ENCODE measurements at places on chromosomes 12 and 14.
A peak's percentile ranks its signal among the peaks of the same experiment; 100 is the strongest.

GRCh38 chr12:127194176-127194575 is 1072.8 kb upstream of the TMEM132C start:
- no peak for DNase-seq

DNA sequence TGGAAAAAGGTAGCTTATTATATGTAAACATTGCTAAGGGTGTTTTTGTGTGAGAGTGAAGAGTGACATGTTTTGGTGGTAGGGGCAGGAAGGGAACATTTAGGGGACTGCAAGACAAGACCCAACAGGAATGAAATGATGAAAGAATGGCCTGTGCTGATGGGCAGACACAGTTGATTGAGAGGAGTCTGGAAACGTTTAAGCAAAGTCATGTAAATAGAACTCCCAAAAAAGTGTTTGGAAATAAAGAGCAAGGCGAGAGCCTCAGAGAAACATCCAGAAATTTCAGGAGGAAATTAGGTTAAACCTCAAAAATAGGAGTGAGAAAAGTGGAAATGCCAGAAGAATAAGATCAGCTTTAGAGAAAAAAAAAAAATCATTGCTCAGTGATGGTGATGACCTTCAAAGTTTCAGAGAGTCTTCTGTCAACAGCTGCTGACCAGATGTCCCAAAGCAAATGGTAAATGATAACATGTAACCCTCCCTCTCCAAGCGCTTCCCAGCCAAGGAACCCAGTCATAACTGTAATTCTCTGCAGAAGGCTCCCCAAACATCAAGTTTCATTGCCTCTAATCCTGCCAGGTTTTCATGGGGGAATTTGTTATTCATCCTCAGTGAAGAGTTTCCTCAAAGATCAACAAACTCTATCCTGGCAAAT is 223.2 kb upstream of the FAR2 start:
- DNase-seq: no peak

GRCh38 chr14:92584816-92585215 is 71.2 kb downstream of the RIN3 start:
- no peak for DNase-seq

- no peak for DNase-seq
Measured at GRCh38 chr14:83975435-83975834, 1554.5 kb upstream of the FLRT2 start.

DNA sequence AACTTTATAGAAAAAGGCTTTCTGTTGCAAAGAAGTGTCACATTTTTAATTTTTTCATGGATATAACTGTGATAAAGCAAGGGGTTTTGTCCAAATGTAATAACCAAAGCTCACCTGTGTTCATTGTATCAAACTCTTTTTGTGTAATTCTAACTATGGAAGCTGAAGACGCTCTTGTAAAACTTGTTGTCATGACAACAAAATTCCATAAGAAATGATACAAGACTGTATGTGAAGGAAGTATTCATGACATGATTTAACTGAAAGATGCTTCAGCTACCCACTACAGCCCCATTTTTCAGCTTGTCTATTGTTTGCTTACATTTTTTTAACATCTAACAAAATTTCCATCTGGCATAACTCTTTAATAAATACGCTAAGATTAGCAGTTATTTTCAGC is 360.9 kb downstream of the KCNH5 start:
- no peak for DNase-seq

DNA sequence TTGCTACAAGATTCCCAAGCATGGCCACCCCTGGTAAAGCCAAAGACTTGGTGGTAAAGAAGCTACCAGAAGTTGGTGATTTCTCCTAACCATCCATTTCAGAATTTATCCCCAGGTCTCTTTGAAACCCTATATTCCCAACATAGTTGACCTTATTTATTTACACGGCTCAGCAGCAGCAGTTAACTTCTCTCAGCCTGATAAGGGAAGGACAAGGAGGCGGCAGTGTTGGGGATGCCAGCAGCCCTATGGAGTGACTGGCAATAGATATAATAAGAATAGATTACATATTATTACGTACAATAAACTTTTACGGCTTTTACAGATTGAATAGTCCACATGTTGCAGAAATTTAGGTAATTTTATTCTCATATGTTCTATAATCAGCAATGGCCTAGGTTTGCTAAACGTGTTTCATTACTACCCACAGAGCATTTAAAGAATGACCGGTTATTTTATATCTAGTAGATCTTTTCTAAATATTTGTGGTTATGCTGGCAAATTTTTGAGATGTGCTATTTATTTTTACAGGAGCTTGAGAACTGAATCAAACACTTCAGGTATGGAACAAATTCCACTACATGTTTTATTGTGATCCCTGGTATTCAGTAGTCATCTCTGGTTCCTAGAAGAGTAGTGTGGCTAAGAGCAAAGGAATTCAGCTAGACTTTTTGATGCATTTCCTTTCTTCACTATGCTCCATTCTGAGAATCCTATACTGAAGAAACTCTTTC is 19.8 kb upstream of the PALS1 start:
- DNase-seq: no peak

DNA sequence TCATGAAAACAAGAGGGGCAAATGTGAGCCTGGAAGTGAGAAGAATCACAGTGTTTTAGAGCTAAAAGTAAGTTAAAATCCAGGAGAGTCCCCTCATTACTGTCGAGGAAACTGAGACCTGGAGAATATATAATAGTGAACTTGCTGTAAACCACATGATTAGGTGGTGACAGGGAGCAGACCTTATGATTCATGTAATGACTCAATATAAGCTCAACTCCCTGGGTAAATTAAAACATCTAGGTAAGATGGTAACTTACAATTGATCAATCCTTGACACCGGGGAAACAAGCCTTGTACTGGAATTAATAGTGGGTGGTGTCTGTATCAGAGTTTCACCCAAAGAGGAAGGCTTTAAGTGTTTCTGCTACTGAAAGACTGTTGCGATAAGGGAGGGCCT is 269.3 kb downstream of the SNAPC1 start:
- DNase-seq: no peak

DNA sequence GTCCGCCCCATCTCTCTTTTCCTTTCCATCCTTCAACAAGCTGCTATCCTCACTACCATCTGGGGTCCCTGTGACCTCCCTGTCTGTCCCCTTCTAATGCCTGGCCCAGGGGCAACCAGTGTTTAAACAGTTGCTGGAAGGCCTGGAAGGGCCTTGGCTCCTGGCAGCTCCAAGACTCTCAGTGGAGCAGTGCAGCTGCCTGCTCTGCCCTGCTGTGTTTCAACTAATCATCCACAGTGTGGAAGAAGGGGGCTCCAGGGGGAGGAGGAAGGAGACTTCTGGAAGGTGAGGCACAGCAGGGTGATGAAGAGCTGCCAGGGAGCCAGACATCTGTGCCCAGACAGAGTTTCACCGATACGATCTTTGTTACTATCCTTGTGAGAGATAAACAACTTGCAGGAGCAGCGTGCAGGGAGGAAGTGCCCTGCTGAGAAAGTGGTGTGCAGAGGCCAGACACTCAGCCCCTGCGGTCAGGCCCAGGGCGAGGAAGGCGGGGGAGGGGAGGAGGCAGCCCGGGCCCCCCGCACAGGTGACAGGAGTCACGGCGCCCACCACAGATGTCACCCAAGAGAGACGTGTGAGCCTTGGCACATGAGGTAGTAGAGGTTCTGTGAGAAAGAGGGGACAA is 1061.8 kb downstream of the BCL11B start:
- DNase-seq: peak; percentile 64

DNA sequence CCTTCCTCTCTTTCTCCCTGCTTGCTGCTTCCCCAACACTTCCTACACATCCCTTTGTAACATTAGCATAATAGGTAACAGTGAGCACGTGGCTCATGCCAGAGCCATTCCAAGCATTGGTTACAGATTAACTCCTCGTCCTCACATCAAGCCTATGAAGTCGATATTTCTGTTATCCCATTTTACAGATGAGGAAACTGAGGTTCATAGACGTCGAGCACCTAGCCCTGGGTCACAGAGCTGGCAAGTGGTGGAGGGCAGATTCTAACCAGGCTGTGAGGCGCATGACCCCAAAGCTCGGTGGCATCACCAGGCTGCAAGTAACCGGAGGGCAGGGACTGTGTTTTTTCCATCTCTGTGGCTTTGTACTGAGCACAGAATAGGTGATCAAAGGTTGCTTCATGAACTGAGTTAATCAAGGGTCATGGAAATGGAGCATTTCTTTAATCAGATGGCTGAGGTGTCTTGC is 5.7 kb upstream of the SERPINA1 start:
- no peak for DNase-seq

- no peak for DNase-seq
Measured at GRCh38 chr14:106067935-106068334, 541.6 kb downstream of the TMEM121 start.

GRCh38 chr12:18905134-18905533 is 167.2 kb downstream of the CAPZA3 start:
- no peak for DNase-seq

DNA sequence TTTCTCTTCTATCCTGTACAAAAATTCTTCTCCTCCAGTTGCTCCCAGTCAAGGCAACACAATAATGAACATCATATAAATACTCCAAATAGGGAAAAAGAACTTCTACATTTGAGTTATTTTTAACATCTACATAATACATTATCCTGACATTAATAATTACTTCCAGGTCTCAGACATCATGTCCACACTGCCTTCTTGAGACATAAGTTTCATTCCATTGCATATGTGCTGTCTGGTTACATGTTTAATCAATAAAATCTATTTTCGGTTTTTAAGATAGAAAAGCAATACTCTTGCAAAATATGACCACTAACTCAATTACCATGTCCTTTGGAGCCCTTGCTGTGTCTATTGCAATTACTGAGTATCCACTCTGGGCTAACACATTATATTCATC is 881.9 kb downstream of the GALC start:
- DNase-seq: no peak

DNA sequence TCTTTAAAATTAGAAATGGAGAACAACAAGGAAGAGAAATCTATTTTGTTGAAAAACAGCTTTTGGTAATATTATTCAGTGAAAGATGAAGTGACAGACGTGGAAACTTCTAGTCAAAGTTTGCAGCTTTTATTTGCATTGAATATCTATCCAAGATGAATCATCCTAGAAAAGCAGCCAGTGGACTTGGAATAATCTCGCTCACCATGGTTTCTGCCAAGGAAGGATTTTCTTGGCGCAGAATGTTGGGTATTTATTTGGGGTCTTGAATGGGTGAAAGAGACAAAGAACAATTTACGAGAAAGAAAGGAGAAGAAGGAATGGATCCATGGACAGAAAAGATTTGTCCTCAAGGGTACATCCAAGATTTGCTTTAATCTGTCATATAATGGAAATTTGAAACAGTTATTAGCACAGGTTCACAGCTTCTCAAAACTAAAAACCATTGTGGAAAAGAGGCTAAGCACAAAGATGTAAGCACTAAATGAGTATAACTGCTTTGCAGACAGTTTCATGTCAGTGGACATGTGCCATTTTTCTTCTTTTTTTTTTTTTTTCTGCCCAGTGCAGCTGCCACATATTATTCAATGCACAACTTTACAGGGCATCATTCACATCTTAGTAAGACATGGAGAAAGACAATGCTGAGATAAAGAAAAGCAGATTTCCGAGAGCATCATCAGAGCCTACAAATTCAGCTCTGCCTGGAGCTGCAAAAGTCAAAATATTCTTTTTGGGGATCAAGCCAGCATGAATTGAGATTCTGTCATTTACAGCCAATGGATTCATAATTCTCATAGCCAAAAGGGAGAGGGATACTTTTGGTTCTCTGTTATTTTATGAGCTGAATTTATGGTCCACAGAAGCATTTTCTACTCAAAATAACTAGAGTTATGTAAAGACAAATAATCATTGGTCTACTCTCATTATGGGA is 333.7 kb downstream of the DAD1 start:
- DNase-seq: no peak

GRCh38 chr12:93778766-93779165 is 101.6 kb downstream of the CRADD start:
- DNase-seq: no peak

GRCh38 chr12:22978962-22979361 is 354.0 kb downstream of the ETNK1 start:
- DNase-seq: no peak

DNA sequence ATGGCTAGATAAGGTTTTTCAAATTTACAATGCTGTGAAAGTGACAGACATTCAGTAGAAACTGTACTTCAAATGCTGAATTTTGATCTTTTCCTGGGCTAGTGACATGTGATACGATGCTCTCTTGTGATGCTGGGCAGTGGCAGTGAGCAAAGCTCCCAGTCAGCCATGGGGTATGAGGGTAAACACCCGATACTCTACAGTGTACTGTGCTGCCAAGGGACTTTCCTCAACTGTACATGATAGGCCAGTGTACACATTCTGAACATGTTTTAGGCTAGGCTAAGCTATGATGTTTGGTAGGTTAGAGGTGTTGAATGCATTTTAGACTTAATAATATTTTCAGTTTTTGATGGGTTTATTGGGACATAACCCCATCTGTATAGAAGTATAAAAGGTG is 17.6 kb downstream of the MBIP start:
- no peak for DNase-seq

DNA sequence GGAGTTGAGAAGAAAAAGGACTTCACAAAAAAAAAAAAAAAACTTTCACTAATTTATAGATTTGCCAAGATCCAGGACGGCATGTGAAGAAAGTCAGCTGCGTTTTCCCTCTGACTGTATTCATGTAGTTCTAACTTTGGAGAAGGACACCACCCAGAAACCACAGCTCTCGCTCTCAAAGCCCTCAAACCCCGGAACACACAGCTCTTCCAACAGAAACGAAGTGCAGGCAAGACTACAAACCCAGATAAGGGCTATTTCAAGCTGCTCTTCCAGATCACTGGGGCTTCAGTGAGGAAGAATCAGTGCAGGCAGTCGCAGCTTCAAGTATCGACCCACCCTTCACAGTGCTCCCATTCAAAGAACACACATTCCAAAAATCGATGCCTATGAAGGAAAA is 13.2 kb downstream of the KCNH5 start:
- DNase-seq: no peak

- DNase-seq: no peak
Measured at GRCh38 chr12:50639721-50640120, 124.2 kb upstream of the ATF1 start.

DNA sequence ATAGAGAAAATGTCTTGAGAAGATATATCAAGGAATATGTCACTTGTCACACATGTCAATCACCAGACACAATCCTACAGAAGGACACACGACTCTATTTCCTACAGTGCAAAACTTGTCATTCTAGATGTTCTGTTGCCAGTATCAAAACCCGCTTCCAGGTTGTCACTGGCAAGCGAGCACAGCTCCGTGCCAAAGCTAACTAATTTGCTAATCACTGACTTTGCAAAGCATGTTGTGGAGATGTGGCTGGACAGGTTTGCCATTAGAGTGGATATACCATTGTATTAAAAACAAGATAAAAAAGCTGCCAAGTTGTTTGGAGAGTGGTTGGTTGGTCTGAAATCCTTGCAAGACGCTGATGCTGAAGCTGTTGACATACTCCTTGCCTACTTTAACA is 7.9 kb upstream of the SGPP1 start:
- DNase-seq: no peak

DNA sequence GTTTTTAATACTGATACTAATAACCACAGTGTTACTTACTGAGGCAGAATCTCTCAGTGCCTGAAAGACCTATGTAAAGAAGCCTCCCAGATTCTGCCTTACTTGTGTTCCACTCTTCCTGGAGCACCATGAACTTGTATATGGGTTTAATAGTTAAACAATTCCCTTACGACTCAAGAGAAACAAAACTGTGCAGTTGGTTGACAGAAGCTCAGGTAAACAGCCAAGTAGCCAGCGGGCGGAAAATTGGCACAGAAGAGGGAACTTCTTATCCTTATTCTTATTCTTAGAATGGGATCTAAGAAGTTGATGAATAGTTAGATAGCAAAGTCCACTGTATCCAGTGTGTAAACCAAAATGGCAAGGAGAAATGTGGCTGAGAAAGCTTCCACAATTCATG is 22.7 kb upstream of the MAGOHB start:
- DNase-seq: no peak

- no peak for DNase-seq
Measured at GRCh38 chr14:68473069-68473468, 319.8 kb downstream of the ZFP36L1 start.
